ENCODE measurements at places on chromosomes 12 and 14. TPM values are rescaled to one million over a fixed set of nuclear protein-coding genes. Genes with fewer than 3 reads are reported as not detected.

Gene TAS2R7
- total RNA-seq, result 0.21 TPM

GRCh38 chr12:5971194-5971850 lies 26.3 kb upstream of the ANO2 start:
- no peak overlapping the region for H3K4me3 ChIP-seq
- peaks cover 3% of the 10 kb centered on the region for H3K27me3 ChIP-seq
- no peaks in the 10 kb centered on the region for H3K36me3 ChIP-seq
- H3K27ac ChIP-seq, result peak overlapping the region; percentile 61
- DNase-seq, result no peak

Gene KRT78
- total RNA-seq, result not detected

DNA sequence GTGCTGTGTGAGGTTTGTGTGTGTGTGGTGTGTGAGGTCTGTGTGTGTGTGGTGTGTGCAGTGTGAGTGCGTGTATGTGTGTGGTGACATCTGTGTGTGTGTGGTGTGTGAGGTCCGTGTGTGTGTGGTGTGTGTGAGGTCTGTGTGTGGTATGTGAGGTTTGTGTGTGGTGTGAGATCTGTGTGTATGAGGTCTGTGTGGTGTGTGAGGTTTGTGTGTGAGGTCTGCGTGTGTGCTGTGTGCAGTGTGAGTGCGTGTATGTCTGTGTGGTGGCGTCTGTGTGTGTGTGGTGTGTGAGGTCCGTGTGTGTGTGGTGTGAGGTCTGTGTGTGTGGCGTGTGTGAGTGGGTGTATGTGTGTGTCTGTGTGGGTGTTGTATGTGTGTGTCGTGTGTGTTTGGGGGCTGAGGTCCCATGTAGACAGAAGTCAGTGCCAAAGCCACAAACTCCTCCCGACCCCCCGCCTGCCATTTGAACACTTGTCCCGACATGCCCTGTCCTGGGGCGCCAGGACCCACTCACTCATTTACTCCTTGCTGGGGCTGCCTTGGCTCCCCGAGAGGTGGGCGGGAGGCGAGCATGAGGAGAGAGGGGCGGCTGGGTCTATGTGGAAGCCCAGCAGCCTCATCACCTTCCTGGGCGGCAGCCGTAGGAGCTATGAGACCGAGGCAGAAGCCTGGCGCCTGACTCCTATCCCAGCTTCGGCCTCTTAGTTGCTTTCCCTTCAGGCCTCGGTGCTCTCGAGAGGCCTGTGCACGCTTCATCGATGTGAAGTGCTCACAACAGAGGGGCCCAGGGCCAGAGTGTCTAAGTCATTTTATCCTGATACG lies 20.5 kb downstream of the RILPL1 start:
- H3K36me3 ChIP-seq, result peaks cover 16% of the 10 kb centered on the region
- no peak for DNase-seq

DNA sequence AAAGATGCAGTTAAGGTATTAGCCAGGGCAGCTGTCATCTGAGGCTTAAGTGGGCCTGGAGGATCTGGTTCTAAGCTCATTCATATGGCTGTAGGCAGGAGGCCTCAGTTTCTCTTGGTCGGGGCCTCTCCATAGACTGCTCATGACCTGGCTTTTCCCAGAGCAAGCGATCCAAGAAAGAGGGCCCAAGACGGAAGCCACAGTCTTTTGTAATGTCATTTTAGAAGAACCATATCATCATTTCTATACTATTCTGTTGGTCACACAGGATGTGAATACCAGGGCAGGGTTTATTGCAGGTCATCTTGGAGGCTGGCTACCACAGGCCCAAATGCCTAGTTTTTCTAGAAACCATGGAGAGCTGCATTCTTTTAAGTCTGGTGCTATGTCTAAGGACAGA lies 47.7 kb downstream of the GNG2 start:
- DNase-seq, result no peak
- H3K4me1 ChIP-seq, result peaks cover 50% of the 10 kb centered on the region
- no peak overlapping the region for H3K27ac ChIP-seq
- peaks cover 48% of the 10 kb centered on the region for H3K36me3 ChIP-seq

GRCh38 chr12:86735072-86735471 lies 478.9 kb upstream of the MGAT4C start:
- no peak overlapping the region for H3K27ac ChIP-seq
- H3K36me3 ChIP-seq, result no peaks in the 10 kb centered on the region
- no peak for DNase-seq
- H3K4me3 ChIP-seq, result no peak overlapping the region
- no peaks in the 10 kb centered on the region for H3K27me3 ChIP-seq

DNA sequence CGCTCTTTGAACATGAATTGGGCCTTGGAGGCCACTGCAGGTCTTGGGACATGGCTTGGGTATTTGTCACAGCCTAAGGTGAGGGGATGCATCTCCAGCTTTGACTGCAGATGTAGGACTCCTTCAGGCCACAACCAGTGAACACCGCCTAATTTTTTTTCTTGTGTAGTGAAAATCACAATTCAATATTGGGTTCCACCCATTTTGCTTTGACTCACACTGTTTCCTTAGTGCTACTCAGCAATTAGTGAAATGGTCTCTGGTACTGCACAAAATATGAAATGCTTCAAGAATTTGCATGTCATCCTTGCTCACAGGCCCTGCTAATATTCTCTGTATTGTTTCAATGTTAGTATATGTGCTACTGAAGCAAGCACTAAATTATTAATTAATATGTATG lies 12.5 kb downstream of the TMEM253 start:
- peaks cover 4% of the 10 kb centered on the region for H3K4me1 ChIP-seq
- no peaks in the 10 kb centered on the region for H3K36me3 ChIP-seq
- no peaks in the 10 kb centered on the region for H3K27me3 ChIP-seq
- H3K4me3 ChIP-seq, result no peak overlapping the region
- H3K27ac ChIP-seq, result no peak overlapping the region

Measured in neural crest cell (in vitro differentiated cells).